Muscle of arm (tissue), 14 donors: ENCODE measurements at places on chromosomes 16 and 17.

GRCh38 chr16:89378947-89379771 lies 111.2 kb downstream of the ANKRD11 start:
- DNase-seq, result no peak

DNA sequence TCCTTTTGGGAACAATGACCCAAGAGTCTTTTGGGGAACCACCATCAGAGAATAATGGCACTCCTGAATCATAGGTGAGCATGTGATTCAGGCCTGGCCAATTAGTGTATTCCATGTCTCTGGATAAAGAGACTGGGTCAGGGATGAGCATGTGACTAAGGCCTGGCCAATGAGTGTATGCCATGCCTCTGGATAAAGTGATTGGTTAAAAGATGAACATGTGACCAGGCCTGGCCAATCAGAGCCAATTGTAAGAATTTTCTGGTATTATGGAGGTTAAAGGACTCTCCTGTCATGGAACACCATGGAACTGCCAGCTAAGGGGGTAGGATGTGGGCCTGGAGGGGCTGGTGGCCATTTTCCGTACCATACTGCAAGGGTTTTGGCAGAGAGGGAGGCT lies 194.3 kb downstream of the C16orf78 start:
- DNase-seq, result no peak

DNA sequence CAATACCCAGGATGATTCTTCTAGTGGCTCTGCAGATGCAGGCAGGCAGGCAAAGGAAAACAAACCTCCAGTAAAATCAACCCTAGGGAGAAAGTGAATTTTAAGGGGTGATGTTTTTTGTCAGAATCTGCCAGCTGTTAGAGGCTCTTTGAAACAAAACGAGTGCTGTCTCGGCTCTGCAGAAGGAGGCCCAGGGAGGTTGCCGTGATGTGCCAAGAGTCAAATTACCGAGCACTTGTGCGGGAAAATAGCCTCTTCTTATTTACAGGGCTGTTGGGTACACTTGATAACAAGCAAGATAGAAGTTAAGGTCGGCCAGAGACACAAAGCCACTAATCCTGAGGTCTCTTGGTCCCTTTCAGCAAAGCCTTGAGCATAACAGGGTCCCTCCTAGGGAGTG lies 68.9 kb upstream of the EEF2KMT start:
- no peak for DNase-seq

DNA sequence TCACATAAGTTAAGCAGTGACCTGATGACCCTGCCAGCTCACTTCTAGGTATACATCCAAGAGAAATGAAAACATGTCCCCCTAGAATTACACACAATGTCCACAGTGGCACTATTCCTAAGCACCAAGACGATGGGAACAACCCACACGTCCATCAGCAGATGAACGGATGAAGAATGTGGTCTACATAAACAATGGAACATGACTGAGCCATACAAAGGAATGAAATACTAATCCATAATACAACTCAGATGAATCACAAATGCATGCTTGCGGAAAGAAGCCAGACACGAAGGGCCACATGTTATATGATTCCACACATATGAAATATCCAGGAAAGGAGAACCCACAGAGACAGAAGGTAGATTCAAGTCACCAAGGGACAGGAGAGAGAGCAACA lies 17.4 kb downstream of the USP22 start:
- no peak for DNase-seq

DNA sequence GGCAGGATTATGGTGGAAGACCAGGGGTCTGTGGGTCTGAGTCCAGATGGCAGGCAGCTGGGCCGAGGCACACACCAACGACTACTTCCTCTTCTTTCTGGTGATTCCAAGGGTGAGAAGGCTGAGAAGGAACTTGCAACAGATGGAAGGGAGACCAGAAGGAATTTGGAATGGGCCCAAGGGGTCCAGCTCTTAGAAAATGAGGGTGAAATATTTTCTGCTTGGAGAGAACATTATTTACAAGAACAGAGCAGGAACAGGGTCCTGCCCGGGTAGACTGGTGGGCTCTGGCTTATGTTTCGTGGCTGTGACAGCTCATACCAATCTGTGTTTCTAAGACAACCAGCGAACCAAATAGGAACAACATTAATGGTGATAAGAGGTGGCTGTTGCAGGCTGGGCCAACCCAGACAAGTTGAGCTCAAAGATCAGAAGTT lies 36.6 kb downstream of the CCDC42 start:
- no peak for DNase-seq

DNA sequence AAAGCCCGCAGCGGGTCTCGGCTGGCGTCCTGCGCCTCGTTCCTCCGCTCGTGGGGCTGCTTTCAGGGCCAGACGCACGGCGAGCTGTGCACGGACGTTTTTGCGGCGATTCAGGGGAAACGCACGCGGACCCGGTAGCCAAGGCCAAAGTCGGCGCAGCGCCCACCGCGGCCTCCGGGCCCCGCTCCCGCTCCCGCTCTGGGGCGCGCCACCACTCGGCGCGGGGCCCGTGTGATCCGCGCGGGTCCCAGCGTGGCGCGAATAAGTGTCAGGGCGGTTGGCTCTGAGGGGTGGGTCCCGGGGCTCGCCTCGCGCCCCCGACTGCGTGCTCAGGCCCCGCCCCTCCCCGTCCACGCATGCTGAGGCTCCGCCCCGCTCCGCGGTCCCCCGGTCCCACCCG lies 694 bp upstream of the TBCD start:
- no peak for DNase-seq

GRCh38 chr17:74960570-74961342 lies 11.8 kb downstream of the HID1 start:
- DNase-seq, result no peak
